ENCODE measurements at places on chromosomes 12 and 14.

DNA sequence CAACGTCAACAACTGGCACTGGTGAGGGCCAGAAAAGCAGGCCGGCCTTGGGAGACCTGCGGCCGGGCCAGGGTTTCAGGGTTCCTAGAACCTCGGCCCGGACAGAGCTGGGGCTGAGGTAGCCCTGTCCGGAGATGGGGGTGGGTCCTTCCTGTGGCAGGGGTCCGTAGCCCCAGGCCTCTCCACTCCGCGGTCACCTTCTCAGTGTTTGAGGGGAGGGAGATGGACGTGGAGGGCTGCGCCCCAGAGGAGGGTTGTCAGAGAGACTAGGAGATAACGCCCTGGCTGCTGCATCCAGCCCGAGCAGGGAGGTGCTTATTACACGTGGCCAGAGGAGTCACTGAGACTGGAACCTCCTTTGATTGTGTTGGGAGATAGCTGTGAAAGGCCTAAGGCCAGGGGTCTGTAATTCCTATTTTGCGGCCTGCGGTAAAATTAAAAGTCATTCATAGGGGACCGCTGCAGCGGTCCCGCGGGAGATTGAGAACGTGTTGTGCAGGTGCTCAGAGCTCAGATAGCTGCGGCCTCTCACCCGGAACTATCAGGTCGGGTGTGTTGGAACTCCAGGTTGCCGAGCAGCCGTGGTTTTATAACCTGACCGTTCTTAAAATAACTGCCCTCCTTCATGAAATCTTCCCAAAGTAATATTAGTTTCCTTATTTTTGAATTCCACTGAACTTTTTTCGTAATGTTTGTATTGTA lies 507 bp downstream of the AHSA1 start:
- DNase-seq, result peak; percentile 23

GRCh38 chr12:119715268-119715620 lies 47.3 kb downstream of the PRKAB1 start:
- DNase-seq, result peak; percentile 39

GRCh38 chr14:62168564-62169155 lies 406.4 kb downstream of the SNAPC1 start:
- no peak for DNase-seq

DNA sequence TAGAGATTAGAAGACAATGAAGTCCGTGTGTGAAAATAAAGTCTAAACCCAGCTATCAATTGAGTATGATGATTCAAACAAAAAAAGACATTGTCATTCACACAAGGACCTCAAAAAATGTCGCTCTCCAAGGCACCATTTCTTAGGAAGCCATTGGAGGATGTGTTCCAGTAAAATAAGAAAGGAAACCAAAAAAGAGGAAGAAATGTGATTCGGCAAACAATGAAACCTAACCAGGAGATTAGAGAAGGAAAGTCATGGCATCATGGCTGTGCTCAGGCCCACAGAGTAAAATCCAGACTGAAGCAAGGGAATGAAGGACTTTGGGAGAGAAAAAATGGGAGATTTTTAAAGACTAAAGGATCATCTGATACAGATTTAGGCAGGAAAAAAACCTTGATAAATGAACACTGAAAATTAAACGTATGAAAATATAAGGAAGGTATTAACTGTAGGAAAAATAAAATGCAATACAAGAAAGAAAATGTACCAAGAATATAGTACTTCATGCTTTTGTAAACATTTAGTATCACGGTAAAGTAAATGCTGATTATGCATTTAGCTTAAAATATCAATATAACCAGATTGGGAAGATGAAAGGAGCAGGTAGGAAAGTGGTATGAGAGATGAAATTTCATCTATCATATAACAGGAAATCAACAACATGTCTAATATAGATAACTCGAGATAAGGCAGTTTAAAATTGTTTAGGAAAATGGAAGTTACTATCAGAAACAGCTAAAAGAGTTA lies 38.2 kb upstream of the MTHFD1 start:
- no peak for DNase-seq

- DNase-seq, result peak; percentile 63
Observed at GRCh38 chr12:52004042-52004648, 2.6 kb upstream of the TAMALIN start.

DNA sequence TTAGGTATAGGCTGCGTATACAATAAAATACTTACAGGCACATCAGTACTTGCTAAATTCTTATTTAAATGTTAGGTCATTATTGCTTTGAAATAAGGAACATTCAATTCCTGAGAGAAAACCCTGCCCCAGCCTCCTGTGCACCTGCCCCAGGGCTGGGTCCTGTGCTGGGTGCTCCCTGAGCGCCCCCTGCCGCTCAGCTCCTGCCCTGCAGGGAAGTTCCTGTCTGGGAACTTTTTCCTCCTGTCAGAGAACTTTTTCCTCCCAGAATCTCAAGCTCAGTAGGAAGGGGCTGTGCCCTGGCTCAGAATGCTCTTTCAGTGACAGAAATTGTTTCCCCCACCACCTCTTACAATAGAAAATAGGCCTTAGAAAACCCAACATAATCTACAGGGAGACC lies 751.1 kb downstream of the TMEM121 start:
- no peak for DNase-seq

GRCh38 chr12:125614058-125614457 lies 548.8 kb downstream of the AACS start:
- DNase-seq, result no peak

DNA sequence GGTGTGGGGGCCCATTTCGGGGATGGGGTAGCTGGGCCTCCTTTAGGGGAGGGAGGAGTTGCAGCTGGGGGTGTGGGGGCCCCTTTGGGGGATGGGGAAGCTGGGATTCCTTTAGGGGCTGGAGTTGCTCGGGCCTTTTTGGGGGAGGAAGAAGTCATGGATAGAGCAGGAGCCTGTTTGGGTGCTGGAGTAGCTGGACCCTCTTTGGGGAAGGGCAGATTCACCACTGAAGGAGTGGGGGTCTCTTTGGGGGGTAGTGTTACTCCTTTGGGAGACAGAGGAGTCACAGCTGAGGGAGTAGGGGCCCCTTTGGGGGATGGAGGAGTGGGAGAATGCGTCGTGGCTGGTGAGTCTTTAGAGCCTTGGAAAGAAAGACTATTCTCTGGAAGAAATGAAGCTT lies 6.5 kb downstream of the NACA start:
- DNase-seq, result no peak

DNA sequence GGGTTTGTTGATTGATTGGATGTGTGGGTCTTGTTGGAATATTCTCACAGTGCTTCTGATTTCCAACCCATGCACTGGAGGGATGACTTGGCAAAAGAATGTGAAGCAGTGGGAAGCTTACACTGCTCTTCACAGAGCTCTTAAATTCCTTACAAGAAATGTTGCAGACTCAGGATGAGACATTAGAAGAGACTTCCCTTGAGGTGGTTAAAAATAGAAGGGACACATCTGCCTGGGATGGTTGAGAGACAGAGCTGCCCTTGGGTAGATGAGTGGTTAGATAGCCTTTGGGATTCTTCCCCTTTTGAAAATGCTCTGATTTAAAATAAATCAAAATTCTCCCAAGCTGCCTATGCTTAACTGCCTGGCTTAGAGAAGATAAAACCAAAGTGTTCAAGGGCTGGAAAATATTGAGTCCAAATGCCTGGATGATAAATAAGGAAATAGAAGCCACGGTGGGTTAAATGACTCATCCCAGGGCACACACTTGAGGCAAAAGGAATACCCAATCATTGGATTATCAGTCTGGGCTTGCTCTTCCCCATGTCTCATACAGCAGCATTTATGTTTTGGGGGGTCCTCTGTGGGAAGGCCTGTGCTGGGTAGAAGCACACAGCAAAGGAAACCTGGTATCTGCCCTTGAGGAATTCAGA lies 264.3 kb downstream of the AKAP6 start:
- DNase-seq, result peak; percentile 96

- DNase-seq, result no peak
Observed at GRCh38 chr12:70048521-70049250, 194.5 kb upstream of the CNOT2 start.

DNA sequence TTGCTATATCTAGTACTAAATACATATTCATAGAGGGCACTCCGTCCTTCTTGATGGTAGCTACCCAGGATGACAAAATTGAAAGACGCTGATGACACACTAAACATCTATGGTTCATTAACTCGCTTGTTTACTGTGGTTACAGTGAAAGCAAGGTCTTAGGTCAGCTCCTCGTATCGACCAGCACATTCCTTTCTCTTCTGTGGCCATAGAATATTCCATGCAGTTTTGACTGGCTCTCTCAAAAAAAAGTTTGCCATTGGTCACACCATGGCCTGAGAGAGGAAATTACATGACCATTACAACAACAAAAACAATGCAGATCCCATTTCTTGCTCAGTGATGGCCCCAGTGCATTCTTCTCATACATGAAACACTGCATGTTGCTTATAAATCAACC lies 411.4 kb upstream of the SOX5 start:
- no peak for DNase-seq

DNA sequence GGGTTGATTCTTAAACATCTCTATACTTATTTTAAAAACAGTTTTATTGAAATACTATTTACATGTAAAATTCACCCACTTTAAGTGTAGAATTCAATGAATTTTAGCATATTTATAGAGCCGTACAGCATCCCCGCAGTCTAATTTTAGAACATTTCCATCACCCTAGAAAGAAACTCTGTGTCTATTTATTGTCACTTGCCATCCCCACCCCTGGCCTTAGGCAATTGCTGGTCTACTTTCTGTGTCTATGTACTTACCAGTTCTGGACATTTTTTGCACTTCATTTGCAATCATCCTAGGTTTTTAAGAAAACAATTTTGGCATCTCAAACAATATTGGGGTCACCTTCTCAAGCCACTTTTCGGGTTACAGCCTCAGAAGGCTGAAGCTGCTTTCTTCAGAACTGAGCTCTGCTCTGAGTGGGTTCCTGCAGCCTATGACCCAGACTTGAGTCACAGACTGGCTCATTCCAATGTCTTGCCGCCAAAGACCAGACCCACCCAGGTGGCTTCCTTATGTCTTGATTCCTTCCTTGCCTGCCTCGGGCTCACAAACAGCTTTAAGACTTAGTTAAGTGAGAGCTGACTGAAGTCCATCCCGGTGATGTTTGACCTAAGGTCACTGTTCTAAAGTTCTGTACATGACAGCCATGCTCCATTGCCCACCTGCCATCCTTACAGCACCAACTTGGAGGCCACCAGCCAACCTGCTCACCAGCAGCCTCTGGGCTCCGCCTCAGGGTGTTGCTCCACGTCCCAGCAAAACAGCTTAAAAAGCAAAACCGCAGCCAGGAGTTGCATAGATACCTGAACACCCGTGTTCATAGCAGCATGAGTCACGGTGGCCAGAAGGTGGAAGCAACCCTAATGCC lies 131.5 kb downstream of the CHST11 start:
- DNase-seq, result peak; percentile 82

DNA sequence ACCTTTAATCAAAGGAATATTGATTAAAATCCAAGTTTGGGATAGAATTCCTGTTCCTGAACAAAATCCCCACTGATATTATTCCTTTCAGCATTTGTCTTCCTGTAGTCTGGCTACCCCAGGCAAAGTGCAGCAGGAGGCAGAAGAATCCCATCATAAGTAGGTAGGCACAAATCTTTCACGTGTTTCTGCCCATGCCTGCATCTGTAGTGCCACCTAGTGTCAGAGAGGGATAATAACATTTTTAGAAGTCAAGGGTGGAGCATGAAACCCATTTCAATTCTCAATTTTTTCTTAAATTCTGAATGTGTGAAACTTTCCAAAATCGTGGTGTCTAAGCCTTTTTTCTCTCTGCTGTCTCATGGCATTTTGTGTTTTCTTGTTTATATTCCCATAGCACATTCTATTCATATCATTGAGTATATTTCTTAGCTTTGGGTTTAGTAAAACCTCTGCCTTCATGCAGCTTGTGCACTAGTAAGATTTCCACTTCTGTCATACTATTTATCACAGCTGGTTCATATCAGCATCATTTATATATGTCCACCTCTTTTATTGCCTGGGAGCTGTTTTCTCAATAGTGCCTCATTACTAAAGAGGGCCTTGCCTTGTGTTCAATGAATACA lies 47.8 kb upstream of the RERG start:
- DNase-seq, result peak; percentile 67

GRCh38 chr14:22428700-22429291 lies 160.2 kb downstream of the DAD1 start:
- peak; percentile 45 for DNase-seq

- DNase-seq, result no peak
Observed at GRCh38 chr14:100467046-100467750, 120.0 kb downstream of the BEGAIN start.

GRCh38 chr12:62123721-62124203 lies 136.4 kb upstream of the USP15 start:
- DNase-seq, result peak; percentile 36

DNA sequence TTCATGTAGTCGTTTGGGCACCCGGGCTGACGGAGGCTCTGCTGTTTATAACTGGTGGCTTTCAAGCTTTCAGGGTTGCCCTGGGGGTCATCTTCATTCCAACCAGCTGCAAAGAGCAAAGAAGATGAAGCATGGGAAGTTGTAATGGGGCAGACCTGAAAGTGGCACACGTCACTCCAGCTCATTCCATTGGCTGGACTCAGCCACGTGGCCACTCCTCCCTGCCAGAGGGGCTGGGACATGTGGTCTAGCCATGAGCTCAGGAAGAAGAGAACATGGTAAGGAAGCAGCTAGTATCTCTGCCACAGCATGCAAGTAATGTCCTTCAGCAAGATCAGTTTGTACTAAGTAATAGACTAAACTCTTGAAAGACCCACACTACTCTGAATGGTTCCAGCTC lies 51.7 kb upstream of the FERMT2 start:
- DNase-seq, result peak; percentile 27

GRCh38 chr14:47365233-47365632 lies 310.2 kb downstream of the MDGA2 start:
- no peak for DNase-seq

DNA sequence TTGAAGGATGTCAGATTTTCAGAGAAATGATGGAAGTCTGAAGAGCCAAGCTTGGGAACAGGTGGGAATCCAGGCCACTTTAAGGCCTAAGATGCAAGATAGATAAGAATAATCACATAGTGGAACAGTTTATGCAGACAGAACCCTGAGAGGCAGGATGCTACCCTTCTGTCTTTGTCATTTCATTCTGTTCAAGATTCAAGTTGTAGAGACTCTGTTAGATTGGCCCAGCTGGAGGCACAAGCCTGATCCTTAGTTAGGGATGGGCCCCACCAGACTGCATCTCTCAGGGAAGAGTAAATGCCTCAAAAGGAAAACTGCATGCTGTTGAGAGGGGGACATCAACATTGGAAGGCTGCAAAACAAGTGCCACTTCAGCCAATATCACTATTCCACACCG lies 287.0 kb downstream of the PCNX1 start:
- no peak for DNase-seq

GRCh38 chr14:59788176-59788575 lies 82.4 kb downstream of the RTN1 start:
- no peak for DNase-seq

DNA sequence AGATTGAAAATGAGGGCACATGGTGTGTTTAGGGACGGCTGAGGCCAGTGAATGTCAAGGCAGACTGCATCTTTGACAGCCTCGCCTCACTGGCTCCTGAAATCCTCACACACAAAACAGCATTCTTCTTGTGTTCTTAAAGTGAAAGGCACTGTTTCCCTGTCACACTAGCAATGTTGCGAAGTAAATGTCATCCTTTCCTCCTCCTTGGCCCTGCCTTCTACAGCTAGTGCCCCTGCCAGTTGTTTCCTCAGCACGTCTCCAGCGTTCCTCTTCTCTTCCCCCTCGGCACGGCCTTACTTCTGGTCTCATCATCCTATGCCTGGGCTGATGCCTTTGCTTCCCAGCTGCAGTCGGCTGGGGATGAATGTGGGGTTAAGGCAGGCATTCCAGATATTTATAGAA lies 129.4 kb upstream of the DNM1L start:
- peak; percentile 82 for DNase-seq
